ENCODE measurements at places on chromosomes 12 and 14. TPM values are rescaled to one million over a fixed set of nuclear protein-coding genes. Genes with fewer than 3 reads are reported as not detected.

DNA sequence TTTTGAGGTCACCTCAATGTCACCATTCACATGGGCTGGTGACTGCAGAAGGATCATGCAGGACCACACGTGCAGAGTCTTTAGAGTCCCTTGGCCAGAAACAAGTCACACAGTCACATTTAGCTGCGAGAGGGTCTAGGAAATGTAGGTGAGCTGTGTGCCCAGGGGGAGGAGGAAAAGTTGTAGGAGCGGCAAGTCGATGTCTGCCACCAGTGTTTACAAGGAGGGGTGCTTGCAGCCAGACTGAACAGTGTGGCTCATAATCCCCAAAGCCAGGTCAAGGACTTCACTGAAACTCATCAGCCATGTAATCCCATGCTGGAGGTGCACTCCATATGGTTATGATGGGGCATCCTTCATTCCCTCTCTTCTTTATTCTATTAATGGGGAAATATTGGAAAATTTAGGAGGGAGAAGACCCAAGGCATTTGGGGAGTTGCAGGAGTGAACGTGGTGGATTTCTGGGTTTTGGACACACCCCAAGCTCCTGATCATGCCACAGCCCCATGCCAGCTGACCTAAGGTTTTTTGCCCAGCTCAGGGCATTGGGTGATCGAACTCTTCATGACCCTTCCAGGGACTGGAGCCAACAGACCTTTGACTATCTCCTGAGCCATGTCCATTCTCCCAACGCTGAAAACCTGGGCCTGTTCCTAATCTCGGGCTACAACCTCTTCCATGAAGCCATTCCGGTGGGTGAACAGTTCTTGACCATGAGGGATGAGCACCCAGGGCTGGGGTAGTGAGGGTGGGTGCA, 7.2 kb downstream of the DAO start:
- no peak for DNase-seq

GRCh38 chr14:77485901-77486678, 12.5 kb downstream of the ISM2 start:
- no peak for DNase-seq

GRCh38 chr14:35438910-35439713, 34.6 kb upstream of the NFKBIA start:
- DNase-seq, result no peak

DNA sequence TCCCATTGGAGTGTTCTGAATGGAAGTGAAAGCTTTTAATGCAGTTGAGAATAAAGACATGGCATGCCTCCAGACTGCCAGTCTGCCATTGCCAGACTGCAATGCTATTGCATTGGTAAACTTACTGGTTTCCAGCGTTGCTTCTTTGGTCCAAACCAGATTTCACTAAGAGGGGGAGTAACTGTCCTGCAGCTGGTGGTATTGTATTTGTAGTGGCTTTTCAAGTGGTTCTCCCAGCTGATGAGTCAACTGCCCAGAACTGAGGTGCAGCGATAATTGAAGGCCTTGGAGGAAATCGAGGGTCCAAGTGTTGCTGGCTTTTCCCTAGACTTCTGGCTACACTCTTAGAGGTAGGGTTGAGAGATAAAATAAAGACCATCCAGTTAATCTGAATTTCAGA, 31.9 kb downstream of the ERG28 start:
- DNase-seq, result no peak

Gene GPD1
- total RNA-seq, result 48.7 TPM

Gene CHD8
- total RNA-seq, result 42.2 TPM
